ENCODE measurements at places on chromosomes 4 and X. TPM values are rescaled to one million over a fixed set of nuclear protein-coding genes. Genes with fewer than 3 reads are reported as not detected.

MAGEA12 gene
- total RNA-seq, result 0.20 TPM

RBMXL3 gene
- total RNA-seq, result not detected

CLDN34 gene
- 0.55 TPM for total RNA-seq

FMR1 gene
- total RNA-seq, result 76.4 TPM
